NCI-H524 treated with DMSO at 0.1 percent for 48 hours (cell line): ENCODE measurements at places on chromosomes 3 and 15.
A peak's percentile ranks its signal among the peaks of the same experiment; 100 is the strongest.

DNA sequence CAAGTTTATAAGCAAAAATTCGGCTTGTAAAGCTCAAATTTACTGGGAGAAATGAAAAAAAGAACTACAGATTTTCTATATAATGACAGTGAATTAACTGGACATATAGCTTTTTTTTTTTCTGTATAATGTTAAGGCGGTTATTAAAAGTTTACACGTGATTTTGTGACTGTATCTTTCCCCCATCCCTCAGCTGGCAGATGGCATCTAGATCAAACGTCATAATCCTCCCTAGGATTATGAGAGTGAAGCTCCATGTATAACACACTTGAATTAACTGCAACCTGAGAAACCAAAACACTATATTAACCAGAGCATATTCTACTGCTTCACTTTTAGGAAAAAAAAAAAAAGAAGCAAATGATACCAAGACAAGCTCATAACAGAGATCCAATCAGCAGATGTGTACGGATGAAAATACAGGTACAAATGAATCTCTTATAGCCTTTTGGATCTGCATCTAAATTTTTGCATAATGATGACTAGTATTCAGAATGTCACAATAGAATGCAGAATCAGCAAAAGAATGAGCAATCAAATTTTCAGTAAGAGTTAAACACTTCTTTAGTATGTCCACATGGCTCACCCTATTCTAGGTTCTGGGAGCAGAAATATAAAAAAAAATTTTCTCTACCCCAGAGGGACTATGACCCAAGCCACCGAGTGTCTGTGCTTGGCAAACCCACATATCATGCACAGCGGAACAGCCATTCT is 12.4 kb downstream of the MOBP start:
- DNase-seq: peak; percentile 93

GRCh38 chr3:48423241-48423882 is 6.5 kb downstream of the PLXNB1 start:
- no peak for DNase-seq

DNA sequence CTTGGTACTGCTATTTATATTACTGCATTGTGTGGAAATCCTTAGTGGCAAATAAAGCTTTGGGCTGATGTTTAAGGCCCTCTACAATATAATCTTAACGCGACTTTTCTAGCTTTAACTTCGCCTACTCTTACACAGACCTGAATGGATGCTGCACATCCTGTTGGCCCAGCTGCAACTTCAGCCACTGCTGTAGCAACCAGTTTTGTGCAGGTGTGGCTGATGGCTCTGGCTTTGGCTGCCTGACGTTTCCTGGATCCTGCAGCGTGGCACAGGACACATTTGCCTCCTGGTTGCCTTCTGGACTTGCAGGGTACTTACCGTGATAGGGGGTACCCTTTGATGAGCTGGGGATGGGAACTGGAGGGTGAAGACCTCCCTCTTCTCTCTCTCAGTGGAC is 20.2 kb upstream of the ERICH6 start:
- DNase-seq: no peak

- DNase-seq: no peak
Measured at GRCh38 chr3:40432793-40433192, 24.3 kb upstream of the RPL14 start.

- DNase-seq: no peak
Measured at GRCh38 chr15:76199106-76200082, 111.9 kb downstream of the ETFA start.

DNA sequence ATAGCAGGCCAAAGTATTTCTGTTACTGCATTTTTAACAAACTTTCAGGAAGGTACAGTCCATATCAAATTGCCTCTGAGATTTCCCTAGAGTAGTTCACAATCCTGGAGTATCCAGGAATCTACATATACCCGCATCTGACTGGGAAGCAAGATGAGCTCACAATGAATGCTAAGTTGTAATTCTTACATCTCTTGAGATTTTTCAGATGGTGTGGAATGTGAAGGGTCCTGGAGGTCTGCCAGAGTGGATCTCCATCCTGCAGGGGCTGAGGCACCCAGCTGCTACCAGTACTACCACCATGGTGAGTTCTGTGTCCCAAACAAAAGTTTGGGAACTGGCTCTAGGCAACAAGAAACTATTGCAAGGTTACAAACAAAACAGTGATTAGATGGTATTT is 156.7 kb upstream of the CCDC54 start:
- no peak for DNase-seq

DNA sequence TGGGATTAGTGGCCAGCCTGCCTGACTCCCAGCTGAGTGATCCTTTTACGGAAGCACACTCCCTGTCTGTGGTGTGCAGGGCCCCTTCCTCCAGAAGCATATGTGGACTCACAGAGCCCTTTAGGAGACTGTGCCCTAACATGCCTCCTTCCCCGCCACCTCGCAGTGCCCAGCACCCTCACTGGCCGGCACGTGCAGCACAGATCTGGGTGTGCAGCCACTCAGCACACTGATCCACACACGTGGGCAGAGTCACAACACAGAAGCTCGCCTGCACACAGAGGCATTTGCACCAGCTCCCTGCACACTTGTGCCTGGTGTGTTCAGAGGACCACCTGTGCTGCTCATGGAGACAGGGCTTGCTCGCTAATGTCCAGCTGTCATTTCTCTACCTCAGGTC is 23.6 kb upstream of the CSPG4 start:
- no peak for DNase-seq

DNA sequence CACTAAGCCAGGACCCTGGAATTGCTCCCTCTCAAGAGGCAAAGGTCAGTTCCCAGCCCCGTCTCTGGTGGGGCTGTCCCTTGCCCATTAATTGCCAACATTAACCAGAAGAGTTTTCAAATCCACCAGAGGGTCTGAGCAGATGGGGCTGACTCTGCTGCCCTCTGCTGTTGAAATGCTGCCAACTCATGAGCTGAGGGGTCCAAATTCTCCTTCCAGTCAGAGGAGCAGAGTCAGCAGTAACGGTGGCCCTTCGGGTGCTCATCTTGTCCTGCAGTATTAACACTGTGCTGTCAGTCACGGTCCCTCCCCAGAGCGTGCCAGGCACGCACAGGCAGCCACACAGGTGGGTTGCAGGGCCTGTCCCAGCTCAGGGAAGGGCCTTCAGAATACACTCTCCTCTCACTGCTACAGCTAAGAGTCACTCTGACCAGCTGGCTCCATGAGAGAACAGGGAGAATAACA is 10.7 kb upstream of the SPTBN5 start:
- no peak for DNase-seq

DNA sequence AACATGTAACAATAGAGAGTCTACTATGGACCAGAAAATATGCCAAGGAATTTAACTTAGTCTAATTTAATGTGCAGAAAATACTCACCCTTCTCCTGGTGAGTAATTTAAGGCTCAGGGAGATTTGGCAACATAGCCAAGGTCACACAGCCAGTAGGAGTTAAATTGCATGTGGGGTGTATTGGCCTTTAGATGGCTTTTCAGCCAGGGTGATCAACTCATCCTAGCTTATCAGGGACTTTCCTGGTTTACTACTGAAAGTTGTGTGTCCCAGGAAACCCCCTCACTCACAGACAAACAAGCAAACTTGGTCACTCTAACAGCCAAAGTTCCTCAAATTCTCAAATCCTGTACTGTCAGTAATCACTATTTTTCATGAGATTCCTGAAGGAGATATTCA is 2.6 kb upstream of the SLC9A9 start:
- DNase-seq: no peak

DNA sequence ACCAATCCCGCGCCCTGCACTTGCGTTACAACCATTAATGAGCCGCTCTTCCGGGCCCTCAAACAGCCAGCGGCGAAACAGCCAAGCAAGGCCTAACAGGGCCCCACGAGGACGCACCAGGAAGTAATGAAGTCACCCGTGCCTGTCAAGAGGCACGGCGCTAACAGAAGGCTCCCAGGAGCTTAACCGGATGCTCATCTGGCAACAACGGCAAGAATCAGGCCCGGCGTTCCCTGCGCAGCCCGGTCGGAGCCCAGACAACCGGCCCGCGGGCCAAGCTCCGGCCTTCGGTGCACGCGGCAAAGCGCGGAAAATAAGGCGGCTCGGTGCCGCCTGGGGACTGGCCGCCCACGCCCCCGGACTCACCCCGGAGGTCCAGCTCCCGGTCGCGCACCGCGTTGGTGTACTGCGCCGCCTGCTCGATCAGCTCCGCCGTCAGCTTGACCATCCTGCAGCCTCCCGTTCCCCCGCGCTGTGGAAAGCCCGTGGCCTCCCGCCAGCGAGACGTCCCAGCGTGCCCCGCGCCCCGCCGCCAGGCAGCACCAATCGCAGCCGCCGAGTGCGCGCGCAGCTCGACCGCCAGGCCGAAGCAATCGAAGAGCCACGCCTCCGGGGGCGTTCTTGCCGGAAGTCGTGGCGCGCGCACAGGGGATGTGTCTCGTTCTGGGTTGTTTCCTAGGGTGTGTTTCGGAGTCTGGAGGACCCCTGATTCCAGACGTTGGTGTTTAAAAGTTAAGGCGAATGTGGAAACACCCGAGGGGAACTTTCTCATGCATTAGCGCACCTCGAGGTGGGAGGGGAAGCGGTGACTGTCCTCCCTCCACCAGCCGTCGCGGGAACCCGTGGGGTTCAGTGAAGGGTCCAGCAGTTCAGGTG is at the start of gene SNRPA1:
SNRPA1 (minus strand) TSS at position 518 of the 876 bp plus-strand sequence; CDS start at position 448, 70 bp downstream.
- DNase-seq: peak; percentile 69

DNA sequence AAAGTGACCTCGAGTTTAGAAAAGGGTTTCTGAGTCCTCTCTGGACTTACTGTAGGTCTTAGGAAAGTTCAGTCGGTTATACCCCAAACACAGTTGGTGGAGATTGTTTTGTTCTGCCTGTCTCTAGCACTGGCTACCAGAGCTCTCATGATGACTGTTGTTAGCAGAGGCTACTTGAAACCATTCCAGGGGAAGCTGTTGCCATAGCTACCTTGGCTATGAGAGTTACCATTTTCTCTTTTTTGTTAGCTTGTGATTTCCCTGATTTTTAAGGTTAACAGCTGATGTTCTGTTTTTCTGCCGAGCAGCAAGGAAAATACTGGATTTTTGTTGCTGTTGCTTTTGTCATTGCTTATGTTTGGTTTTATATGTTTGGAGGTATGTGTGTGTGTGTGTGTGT is 26.7 kb downstream of the ABHD2 start:
- DNase-seq: no peak

DNA sequence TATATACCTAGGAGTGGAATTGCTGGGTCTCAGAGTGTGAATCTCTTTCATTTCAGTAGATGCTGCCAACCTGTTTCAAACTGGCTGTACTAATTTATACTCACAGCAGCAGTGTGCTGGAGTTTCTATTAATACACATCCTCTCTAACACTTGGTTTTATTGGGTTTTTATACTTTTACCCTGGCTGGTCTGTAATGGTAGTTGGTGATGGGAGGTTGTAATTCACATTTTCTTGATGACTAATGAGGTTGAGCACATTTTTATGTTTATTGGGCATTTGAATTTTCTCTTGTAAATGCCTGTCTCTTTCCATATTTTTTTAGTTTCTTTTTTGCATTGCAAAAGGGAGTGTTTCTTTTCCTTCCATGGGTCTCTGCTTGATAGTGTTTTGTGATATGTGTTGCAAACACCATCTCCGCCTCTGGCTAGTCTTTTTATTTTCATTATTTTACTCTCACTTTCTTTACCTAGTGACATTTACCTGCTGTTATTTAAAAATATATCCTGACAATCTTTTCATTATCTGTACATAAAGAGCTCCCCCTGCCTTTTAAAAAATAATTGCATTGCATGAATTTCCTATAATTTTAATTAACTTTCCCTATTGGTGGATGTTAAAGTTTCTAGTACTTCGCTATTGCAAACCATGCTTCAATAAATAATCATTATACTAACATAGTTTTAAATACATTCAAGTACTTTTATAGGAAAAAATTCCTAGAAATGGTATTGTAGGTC is 49.0 kb upstream of the GCNT3 start:
- DNase-seq: no peak

DNA sequence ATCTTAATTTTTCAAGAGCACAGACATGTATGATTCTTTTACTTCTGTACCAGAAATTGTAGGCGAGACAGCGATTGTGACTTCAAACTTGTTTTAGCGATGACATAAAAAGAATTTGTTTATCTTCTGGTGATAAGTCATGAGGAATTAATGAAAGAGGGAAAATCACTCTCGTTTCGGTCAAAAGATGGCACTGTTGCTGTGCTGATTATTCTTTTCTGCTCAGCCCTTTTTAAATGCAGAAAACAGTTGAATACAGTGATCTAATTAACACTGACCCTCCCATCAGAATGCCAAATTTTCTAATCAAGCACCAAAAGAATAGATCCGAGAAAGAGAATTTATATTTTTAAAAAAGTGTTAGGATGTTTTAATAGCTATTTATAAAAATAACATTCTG is 52.6 kb downstream of the NSUN3 start:
- peak; percentile 11 for DNase-seq

DNA sequence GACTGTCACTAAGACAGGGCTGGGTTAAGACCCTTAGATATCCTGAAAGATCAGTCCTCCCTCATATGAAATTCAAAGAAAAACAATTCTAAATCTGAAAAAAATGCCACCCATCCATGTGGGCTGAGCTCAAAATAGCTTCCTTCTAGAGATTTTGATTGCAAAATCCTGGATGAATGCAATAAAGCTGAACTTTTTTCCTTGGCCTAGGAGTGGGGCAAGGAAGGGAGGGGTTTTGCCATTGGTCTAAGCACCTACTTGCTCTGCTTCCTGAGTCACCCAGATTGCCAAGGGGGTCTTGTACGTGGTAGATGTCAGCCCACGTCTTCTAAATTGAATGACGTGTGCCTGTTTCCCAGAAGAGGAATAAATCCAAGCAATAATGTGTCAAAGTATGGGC is 15.3 kb upstream of the SMAD3 start:
- no peak for DNase-seq

DNA sequence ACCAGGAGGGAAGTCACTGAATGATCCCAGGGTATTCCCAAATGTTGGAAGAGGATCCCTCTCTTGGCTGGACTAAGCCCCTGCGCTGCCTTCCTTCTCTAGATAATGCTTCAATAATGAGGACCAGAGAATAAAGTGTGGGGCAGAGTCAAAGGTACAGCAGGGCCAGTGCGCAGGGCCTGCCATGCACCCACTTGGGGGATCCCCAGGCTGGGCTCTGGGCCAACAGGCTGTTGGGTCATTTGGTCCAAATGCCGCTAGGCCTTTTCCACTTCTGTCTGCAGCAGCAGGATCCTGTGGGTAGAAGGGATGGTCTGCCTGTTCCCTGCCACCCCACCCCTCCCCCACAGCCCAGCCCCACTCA is 5.7 kb upstream of the CLK3 start:
- DNase-seq: no peak

DNA sequence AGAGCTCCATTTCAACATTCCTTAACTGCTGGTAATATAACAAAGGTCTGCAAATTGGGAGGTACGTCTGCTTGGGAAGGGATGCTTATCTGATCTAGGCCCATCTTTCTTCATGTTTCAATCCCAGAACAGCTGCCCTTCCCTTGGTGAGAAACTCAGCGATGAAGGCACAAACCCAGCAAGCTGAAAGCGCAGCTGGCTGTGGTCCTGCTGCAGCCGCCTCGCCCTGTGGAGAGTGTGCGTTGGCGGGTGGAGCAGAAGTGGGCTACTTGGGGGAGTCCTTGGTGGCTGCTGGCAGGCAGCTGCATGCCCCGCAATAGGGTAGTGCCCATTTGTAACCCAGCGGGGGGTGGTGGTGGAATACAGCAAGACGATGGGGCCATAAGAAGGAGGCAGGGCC is 160.6 kb upstream of the WNT5A start:
- no peak for DNase-seq

GRCh38 chr3:40719660-40720287 is 195.0 kb downstream of the ZNF621 start:
- DNase-seq: peak; percentile 25

- no peak for DNase-seq
Measured at GRCh38 chr3:60703008-60703407, 548.2 kb downstream of the FHIT start.

GRCh38 chr3:196012941-196013476 is 68.9 kb downstream of the TFRC start:
- no peak for DNase-seq

- no peak for DNase-seq
Measured at GRCh38 chr15:60477164-60477563, 1.8 kb downstream of the ICE2 start.
